ENCODE measurements at places on chromosomes 2 and 18.

DNA sequence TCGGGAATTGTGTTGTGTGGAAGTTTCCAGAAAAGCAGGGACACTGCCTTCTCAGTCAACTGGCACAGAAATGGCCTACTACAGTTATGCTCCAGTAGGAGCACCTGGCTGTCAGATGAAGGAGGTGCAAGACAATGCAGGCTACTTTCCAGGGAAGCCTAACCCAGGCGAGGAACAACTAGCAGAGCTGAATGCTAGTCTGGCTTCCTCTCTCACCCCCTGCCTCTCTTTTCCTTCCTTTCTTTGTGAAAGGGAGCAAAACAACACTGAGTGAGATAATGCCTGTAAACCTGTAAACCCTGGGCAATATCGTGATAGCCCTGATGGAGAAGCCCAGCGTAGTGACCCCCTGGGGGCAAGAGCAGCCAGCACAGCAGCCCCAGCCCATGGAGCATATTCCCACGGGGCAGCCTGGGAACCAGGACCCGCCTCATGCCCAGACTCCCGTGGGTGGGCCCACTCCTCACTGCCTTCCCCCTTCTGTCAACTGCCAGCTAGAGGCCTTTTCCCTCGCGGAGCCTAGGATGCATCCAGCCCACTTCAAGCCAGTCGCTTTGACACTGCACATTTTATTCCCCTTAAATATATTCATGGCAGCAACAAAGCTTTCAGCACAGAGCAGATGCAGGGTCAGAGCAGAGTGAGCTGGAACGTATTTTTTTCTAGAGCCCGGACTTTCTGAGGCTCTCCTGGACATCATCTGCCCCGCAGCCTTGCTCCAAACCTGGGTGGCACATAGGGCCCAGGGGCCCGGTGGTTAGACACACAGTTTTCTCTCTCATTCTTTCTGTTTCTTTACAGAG is 77.0 kb downstream of the PDCL3 start:
- no peak for DNase-seq

GRCh38 chr2:65159906-65160305 is 30.0 kb upstream of the RAB1A start:
- no peak for DNase-seq

DNA sequence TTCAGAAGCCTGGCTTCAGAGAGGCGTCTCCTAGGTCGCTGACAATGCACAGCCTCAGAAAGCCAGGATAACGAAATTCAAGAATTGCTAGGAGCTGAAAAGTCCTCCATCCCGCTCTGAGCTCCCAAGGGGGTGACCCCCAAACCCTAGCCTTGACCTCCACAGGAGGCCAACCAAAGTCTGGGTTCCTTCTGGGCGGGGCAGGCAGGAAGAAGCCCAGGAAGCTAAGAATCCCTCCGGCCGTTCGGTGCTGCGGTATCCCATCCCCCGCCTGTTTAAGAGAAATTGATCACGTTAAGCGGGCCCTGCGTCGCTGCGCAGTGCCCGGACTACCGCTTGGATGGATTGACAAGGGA is 2.5 kb upstream of the OSR1 start:
- DNase-seq = no peak

DNA sequence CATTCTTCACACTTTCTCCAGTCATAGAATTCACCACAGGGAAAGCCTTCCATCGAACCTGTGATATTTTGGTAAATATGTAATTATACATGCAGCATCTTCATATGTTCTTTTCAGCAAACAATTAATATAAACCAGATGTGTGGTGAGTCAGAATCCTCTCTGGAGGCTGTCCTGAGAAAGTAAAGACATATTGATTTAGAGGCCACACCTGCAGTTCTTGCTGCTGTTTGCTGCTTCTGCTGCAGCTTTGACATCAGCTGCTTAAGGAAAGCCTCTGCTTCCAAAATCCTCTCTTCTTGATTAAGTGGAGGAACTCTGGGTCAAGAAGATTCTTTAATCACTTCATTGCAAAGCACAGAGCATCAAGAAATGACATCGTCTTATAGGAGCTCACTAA is 568.8 kb upstream of the ZEB2 start:
- no peak for DNase-seq

DNA sequence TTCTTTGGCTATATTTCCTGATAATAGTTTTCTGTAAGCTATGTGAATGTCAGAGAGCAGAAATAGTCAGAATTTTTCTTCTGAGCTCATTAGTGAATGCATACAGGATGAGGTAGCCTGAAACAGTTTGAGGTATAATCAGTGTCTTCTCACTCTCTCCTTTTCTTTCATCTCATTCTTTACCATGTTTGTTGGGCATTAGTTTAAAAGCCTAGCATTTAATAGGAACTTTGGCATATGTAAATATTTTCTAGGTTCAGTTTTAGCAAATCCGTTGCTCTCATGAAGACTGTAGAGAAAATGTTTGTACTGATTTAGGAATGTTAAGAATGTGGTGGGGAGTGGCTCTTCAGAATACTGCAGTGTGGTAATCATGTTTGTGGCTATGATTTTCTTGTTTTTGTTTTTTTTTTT is 119.4 kb downstream of the PARD3B start:
- peak; percentile 56 for DNase-seq

- DNase-seq = peak; percentile 92
Observed at GRCh38 chr18:29164020-29164706, 987.2 kb upstream of the CDH2 start.

- DNase-seq = no peak
Observed at GRCh38 chr2:216721141-216721540, 25.8 kb upstream of the IGFBP5 start.

DNA sequence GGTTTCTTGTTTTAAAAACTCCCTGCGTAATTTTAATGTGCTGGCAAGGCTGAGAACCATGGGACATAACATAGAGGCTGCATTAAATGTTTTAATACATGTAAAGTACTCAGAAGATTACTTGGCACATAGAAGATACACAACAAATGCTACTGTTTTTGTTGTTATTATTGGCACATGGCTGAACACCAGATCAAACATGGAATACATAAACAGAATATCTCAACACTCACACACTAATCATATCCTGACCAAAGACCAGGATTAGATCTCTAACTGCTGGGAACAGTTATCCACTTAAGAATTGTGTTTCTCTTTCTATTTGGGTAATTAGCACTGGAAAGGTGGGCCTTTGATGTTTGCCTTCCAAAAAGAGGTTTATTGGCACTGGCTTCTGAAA is 69.3 kb downstream of the KCNE4 start:
- DNase-seq = no peak

- peak; percentile 71 for DNase-seq
Observed at GRCh38 chr2:70094978-70095719, 7.9 kb downstream of the PCBP1 start.

- peak; percentile 70 for DNase-seq
Observed at GRCh38 chr2:37890893-37891495, 34.1 kb upstream of the RMDN2 start.

GRCh38 chr2:212854771-212855170 is 296.6 kb downstream of the IKZF2 start:
- no peak for DNase-seq

Measured in dermis microvascular lymphatic vessel endothelial cell (primary cell).